ENCODE measurements at places on chromosomes 1 and 21.

GRCh38 chr1:204685236-204686006, at the start of gene LRRN2:
LRRN2 (minus strand) TSS chr1:204685738; CDS start chr1:204619992, 65,746 bp downstream.
- peak; percentile 11 for DNase-seq

- peak; percentile 61 for DNase-seq
Observed at GRCh38 chr1:227317523-227318015, 723 bp downstream of the CDC42BPA start.

- no peak for DNase-seq
Observed at GRCh38 chr1:205927247-205927646, 16.0 kb downstream of the SLC26A9 start.

DNA sequence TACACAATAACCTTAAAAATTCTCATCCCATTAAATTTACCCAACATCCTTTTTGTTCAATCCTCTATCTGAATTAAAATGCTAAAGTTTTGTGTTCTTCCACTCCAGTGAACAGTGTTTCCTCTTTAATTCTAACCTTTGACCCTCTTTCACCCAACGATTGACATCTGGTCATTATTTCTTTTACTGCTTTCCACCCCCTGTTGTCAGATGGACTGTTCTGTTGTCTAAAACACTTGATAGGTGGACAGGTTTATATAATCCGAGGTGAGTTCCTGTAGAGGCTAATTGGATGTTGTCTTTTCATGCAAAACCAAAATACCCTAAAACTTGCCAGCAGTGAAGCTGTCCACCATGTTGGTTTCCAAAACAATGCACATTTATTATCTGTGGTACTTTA, 73.4 kb upstream of the SERTAD4 start:
- no peak for DNase-seq

DNA sequence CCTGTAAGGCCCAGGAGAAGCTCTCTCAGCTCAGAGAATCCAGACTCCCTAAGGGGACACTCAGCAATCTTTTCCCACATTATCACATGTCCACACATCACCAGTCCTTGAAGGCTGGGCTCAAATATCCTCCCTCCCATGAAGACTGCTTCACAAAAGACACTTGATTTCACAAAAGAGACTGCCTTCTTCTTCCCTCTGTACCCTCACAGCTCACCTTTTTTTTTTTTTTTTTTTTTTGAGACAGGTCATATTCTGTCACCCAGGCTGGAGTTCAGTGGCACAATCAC, 1.5 kb downstream of the CD58 start:
- DNase-seq = no peak

GRCh38 chr1:5098981-5099385, 444.6 kb downstream of the AJAP1 start:
- DNase-seq = no peak

GRCh38 chr1:13809461-13810159, 109.6 kb downstream of the PRDM2 start:
- DNase-seq = no peak

DNA sequence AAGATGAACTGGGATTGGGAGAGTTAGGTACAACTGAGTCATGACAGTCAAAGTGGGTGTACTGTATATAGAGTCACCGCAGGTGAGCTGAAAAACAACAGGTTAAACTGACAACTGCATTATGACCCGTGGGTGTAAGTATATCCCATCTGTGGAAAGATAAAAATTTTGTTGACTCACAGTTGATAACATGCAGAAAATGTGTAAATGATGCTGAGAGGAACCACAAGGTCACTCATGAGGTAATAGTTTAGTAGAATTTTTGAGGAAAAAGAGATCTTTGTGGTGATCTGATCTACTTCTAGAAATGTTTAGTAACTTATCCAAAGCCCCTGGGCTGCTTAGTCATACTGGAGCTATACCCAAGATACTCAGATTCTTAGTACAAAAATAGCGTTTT, 838 bp downstream of the OR2C3 start:
- DNase-seq = no peak

DNA sequence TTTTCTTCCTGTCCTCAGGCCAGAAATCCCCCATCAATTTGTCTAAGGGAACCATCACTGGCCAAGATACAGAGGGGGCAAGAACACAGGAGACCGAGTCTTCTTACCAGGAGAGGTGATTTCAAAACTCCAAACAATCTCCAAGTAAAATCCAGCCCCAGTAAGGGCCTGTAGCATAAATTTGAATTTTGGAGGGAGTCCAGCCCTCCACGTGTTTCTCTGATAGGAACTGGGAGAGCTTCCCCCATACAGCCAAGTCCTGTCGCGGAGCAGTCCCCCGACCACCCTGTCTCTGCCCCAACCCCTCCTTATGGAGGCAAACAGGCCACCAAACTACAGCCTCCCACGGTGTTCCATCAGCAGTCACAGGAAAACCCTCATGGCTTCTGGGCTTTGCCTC, 32.4 kb upstream of the GPR157 start:
- no peak for DNase-seq

- DNase-seq = no peak
Observed at GRCh38 chr1:5456090-5456811, 536.0 kb downstream of the NPHP4 start.

GRCh38 chr1:26154750-26155149, 4.1 kb upstream of the FAM110D start:
- no peak for DNase-seq

DNA sequence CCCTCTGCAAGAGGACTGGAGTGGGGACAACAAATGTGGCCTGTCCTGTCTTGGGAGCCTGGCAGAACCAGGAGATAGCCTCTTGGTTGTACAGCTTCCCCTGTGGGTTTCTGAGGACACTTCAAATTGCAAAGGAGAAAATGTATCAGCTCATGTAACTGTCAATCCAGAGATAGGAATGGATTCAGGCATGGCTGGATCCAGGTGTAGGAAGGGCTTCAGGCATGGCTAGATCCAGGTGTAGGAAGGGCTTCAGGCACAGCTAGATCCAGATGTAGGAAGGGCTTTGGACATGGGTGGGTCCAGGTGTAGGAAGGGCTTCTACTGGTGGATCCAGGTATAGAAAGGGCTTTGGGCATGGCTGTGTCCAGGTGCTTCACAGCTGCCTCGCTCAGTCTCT, 30.9 kb downstream of the TP73 start:
- DNase-seq = no peak

DNA sequence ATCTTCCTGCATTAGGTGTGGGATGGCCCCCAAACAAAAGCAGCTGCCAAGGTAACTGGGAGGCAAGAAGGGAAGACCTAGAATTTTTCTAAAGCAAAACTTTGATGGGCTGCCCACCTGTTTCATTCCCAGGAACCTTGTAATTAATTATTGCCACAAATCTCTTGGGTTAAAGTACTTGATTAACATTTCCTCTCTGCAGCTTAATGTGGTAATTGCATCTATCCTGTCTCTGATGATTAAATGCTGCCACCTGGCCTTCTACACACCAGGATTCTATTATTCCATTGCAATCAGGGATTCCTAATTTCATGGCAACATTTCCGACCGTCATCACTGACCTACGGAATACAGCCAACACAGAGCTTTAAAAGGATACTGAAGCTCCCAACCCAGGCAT, 68.3 kb upstream of the RC3H1 start:
- no peak for DNase-seq

- DNase-seq = no peak
Observed at GRCh38 chr1:17218939-17219338, 14.0 kb downstream of the PADI1 start.

- DNase-seq = no peak
Observed at GRCh38 chr1:247905910-247906503, 10.6 kb downstream of the OR2W3 start.
